CD4-positive, alpha-beta T cell treated with Interleukin-10 for 1 hour (primary cell): ENCODE measurements at places on chromosomes 2 and 18.

DNA sequence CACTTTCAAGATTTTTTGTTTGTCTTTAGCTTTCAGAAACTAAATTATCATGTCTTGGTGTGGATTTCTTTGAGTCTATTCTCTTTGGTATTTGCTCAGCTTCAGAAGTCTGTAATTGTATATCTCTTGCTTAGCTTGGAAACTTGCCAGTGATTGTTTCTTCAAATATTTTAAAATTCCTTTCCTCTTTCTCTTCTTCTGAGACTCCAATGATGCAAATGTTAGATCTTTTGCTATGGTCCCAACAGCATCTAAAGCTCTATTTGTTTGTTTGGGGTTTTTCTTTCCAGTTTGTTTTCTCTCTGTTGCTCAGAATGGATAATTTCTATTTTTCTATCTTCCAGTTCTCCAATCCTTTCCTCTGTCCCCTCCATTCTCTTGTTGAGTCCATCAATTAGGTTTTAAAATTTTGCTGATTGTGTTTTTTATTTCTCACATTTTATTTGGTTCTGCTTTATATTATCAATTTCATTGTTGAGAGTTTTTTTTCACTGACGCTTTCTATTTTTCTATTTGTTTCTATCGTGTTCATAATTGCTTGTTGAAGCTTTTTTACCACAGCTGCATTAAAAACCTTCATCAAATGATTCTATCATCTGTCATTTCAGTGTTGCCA is 81.5 kb upstream of the DAPL1 start:
- no peak for DNase-seq

GRCh38 chr18:10262566-10262965 is 191.9 kb upstream of the APCDD1 start:
- DNase-seq: no peak

DNA sequence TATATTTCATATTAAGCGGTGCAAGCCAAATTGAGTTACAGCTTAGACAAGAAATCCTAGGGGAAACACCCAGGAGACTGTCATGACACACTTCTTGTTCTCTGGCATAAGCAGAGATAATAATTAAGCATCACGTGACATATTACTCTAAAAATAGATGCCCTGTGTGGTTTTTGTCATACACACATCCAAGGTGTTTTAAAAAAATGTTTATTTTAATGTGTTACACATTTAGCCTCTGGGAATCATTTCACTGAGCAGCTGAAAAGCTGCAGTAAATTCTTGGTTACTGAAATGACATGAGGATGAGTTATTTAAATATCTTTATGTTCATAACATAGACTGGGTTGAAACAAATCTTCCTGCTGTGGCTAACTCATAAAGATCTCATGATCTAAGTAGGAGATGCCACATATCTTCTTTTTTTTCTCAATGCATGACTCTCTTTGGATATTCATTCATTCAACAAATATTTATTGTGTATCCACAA is 38.0 kb upstream of the ERMN start:
- peak; percentile 9 for DNase-seq

DNA sequence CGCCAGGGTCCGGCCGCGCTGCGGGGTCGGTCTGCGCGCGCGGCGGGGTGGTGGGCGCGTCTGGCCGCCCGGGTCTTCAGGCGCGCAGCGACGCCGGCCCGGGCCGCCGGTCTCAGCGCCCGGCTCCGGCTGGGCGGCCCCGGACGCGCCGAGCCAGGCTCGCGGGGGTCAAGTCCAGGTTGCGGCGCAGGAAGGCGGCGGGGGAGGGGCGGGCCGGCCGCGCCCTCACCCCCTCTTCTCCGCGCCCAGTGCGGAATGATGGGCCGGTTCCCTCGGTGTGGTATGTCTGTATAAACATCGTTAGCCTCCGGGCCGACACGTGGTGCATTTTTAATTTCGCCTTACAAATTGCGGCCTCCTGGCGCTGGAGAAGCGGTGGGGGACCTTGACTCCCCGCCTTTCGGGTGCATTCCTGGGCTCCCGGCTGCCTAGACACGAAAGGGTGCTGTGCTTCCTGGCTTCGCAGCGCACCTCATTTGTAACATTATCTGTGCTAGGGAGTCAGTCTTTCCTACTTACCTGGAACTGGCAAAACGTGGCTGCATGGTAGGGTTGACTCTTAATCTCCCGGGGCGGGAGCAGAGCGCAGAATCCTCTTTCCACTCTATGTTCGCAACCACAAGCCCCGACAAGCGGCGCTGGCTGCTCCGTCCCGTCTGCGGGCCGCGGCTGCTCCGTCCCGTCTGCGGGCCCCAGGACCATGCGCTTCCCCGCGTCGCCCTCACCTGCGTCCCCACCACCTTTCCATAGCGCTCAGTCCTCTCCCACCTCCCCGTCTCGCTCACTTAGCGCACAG is 69.0 kb downstream of the CTAGE1 start:
- no peak for DNase-seq

GRCh38 chr18:64720781-64721464 is 572.0 kb upstream of the LINC00305 start:
- DNase-seq: no peak

GRCh38 chr18:12317664-12318333 is 9.8 kb downstream of the TUBB6 start:
- DNase-seq: peak; percentile 7

DNA sequence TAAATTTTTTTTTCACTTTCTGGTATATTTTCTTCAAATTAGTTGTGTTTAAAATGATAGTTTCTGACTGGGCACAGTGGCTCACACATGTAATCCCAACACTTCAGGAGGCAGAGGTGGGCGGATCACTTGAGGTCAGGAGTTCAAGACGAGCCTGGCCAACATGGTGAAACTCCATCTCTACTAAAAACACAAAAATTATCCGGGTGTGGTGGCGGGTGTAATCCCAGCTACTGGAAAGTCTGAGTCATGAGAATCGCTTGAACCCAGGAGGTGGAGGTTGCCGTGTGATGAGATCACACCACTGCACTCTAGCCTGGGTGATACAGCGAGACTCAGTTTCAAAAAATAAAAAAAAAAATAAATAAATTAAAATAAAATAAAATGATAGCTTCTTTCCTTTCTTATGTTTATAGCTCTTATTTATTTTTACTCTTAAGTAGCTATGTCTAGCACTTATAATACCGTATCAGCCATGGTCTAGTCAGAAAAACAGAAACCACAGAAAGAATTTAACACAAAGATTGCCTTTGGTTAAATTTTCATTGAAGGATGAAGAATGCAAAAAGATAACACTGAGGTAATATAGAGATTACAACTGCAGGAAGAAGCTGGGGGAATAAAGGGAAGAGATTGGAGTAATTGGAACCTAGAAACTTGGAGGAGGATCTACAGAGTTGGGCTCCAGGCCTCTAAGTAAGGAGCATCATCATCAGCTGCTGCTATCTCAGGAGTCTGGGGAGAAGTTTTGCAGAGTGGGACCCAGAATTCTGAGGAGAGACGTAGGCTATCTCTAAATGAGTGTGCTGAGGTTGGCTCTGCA is 54.7 kb upstream of the MBOAT2 start:
- DNase-seq: no peak

GRCh38 chr2:116716038-116716437 is 1098.5 kb upstream of the DDX18 start:
- no peak for DNase-seq

- no peak for DNase-seq
Observed at GRCh38 chr2:174545240-174545639, 52.4 kb downstream of the WIPF1 start.

DNA sequence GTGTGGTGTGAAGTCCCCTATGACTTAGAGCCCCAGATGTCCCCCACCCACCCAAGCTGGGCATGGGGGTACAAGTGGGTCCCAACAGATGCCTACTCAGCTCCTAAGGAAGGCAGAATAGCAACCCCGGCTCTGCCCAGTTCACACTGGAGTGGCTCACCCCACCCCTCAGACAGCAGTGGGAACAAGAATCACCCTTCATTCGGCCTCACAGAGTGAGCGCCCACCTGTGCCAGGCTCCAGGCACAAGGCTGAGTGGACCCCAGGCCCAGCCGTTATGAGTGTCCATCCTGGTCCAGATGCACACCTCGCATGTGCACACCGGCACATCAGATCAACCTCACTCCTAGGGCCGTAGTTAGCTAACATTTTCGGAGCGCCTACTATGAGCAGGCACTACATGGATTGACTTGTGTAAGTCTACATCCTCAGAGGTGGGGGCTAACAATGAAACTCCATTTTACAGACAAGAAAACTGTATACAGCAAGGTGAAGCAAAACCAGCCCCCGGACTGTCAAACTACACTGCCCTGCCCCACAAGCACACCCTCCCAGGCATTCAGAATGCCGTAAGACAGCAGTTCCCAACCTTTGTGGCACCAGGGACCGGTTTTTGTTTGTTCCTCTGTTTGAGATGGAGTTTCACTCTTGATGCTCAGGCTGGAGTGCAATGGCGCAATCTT is 2.8 kb upstream of the ASTL start:
- DNase-seq: peak; percentile 44

DNA sequence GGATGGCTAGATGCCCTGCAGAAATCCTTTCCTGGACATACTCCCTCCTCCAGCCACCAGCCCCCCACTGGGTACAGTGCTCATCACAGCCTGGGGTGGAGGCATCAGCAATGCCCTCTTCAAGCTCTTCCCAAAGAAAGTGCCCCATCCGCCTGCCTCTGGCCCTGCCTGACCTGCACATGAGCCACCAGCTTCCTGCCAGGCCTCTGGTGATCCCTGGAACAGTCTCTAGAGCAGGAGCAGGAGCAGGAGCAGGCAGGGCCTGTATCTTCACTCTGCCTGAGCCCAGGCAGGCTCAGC is 54.1 kb upstream of the CAB39 start:
- no peak for DNase-seq

DNA sequence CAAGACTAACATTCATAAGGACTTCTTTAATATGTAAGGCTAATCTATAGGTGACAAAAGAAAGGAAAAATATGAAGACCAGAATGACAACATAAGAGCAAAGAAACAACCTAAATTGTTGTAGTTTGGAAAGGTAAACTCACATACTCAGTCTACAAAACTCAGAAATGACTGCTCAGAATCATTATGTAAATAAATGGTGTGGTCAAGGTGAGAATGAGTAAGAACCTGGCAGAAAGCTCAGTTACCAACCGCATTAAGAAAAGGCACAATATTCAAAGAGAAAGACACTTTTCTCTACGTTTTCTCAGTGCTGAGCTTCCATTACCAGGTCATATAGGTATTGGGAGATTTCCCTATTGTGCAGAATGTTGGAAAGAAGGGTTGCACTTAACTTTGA is 15.8 kb downstream of the ATF2 start:
- no peak for DNase-seq

- DNase-seq: no peak
Observed at GRCh38 chr2:208153156-208153555, 7.2 kb upstream of the CRYGB start.

DNA sequence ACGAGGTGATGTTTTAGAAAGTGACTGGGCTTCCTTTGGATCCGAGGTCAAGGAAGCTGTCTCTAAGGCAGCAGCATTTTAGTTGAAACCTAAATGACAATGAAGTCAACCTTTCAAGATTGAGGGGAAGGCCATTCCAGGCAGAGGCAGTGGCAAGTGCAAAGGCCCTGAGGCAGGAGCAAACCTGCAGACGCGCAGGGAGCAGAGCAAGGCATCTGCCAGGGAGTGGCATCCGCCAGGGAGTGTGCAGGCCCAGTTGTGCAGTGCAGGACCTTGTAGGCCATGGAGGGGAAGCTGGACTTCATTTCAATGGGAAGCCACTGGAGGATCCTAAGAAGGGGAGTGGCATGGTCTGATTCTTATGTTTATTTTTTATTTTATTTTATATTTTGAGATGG is 154.7 kb upstream of the SIX3 start:
- DNase-seq: no peak

- no peak for DNase-seq
Observed at GRCh38 chr2:186530314-186530713, 44.3 kb downstream of the ZC3H15 start.

- DNase-seq: peak; percentile 86
Observed at GRCh38 chr2:39216346-39217191, 27.2 kb downstream of the CDKL4 start.

- DNase-seq: no peak
Observed at GRCh38 chr2:106531676-106532214, 44.6 kb downstream of the CD8B2 start.

GRCh38 chr2:98458207-98458606 is 13.5 kb downstream of the INPP4A start:
- DNase-seq: peak; percentile 59

DNA sequence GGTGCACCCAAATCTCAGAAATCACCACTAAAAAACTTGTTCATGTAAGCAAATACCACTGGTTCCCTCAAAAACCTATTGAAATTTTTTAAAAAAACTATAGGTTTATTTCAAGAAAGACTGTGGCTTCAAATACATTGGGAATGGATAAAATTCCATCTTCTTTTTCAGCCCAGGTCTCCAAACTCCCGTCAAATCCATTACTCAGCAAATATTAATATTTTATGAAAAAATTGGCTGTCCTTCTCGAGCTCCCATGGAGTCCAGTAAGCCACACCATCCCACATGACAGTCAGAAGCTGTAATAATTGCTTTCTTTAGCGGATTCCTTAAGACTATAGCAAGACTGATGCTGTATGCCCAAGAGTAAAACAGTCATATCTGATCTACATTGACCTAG is 204.4 kb upstream of the DOK6 start:
- DNase-seq: no peak

DNA sequence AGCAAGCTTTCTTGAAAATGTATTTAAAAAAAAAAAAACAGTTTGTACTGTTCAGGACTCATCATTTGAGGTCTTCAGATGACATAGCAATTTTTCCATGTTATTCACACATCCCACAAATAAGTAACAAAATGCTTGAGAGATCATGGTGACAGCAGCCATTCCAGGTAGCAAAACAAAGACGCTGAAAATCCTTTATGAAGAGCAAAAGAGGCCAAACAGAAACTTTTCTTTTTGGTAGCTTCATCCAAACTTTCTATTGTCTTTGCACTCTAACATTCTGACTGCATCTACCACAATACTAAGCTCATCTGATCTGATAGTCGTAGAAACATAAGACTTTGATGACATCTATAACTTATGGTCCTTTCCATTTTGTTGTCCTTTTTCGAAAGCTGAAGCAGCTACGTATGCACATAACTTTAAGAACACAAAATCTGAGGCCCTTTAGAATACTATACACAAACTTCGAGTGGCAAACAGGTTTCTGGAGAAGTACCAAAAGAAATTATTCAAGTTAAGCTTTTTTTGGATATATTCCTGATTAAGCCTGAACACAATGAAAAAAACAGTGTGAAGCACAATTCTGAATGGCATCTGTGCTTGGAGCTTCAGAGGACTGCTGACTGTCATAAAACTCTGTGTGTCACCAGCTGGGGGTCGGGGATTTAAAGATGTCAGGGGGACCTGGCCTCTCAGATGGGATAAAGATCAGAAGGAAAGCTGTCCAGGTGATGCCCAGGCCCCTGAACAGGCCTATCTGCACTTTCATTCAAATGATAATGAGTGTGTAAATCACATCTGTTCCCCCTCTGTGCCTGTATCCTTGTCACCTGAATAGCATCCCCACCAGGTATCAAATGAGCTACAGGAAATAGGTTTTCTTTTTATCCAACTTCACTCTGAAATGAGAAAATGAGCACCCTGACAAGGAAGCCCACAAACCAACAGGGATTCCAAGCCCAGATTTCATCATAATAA is 75.8 kb downstream of the ZEB2 start:
- no peak for DNase-seq

GRCh38 chr2:172281648-172282570 is 145.5 kb upstream of the ITGA6 start:
- no peak for DNase-seq
